ENCODE measurements at places on chromosomes 2 and 18.

- no peak for DNase-seq
Measured at GRCh38 chr2:56117764-56118163, 66.0 kb upstream of the CCDC85A start.

DNA sequence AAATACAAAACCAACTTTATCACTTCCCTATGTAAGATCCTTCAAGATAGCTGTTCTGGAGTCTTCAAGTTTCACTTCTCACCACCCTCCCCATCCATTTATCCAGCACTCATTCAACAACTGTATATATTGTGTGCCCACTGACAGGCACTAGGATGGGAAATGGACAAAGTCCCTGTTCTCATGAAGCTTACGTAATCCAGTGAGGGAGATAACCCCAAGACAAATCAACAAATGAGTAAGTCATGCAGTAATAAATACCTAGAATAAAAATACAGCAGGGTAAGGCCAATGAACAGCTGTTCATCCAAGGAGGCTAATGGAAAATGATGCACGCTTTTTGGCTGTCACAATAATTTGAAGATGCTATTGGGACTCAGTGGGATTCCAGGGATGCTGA is 133.8 kb downstream of the MEMO1 start:
- no peak for DNase-seq

GRCh38 chr2:230347659-230348305 is 20.8 kb downstream of the SP140L start:
- DNase-seq = no peak

DNA sequence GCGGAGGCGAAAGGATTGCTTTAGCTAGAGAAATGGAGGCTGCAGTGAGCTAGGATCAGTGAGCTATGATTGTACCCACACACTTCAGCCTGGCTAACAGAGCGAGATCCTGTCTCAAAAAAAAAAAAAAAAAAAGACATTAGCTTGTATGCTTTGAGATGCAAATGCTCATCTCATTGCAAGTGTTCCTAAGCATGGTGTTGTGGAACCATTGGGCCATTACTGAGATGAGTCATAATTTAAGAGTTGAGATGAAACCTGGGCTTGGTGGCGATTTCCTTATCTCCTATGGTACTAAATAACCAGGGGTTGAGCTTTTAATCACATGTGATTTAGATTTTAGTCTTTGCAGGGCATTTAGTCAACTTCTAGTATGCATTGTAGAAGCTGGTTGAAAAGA is 2.2 kb downstream of the PLEKHA3 start:
- DNase-seq = no peak

- DNase-seq = no peak
Measured at GRCh38 chr18:36543991-36544725, 246.6 kb downstream of the FHOD3 start.

GRCh38 chr2:155391613-155392130 is 693.2 kb downstream of the KCNJ3 start:
- DNase-seq = peak; percentile 84

DNA sequence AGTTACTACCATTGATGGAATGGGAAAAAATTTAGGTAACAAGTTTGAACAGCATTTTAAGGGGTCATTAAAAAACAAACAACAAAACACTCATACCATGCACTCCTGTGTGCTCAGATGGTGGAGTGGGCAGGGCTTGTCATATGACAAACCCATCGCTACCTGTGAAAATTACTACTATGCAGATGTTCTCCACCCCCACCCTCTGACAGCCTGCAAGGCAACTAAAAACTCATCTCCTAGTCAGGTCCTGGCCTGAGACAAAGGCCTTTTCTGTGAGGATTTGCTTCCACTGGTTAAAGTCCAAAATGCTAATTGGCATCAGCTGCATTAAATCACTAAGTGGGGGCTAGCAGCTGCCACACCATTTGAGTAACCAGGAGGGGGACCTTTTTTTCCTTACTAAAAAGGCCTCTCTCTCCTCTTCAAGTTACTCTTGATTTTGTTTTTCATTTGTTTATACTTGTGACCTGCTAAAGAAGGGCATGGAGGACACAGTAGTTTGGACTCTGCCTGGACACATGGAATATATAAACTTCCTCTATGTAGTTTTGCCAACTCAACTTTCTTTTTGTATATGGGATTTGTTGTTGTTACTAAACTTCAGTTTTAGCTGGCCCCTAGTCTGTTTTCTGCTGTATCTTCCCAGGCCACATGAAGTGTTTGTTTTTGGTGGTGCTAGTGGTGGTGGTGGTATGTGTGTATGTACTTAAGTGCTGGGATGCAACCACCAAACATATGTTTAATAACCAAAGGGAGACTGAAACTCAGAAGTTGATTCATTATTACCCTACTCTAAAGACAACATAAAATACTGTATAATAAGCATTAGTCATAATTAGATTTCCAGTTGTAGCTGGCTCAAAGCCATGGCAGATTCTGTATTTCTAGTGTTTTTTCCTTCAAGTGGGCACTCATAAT is 121.3 kb downstream of the MAP4K4 start:
- no peak for DNase-seq

DNA sequence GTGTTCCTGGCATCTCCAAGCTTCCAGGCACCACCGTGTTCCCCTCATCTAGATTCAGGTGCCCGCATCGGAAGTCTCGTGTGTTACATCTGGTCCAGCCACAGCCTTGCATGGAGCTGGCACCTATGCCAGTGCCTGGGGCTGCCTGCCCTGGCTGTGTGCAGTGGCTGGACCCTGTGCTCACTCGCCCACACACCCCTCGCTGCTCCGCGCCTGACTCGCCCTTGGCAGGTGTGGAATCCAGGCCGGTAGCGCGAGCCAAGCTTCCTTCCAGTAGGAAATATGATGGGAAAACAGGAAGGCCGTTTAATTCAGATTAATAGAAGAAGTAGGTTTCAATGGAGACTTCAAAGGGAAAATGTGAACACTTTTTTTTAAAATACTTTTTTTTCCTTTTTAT is 78.0 kb downstream of the PTPN4 start:
- DNase-seq = no peak

GRCh38 chr2:100625717-100626116 is 62.9 kb downstream of the PDCL3 start:
- no peak for DNase-seq

- no peak for DNase-seq
Measured at GRCh38 chr2:189086710-189087109, 92.9 kb downstream of the COL5A2 start.

GRCh38 chr18:35514752-35515459 is 17.1 kb upstream of the INO80C start:
- no peak for DNase-seq

GRCh38 chr2:168039881-168040280 is 207.5 kb downstream of the STK39 start:
- no peak for DNase-seq

- DNase-seq = no peak
Measured at GRCh38 chr2:204046145-204046544, 109.6 kb downstream of the ICOS start.

GRCh38 chr2:20516291-20516645 is 69.4 kb downstream of the RHOB start:
- DNase-seq = no peak

DNA sequence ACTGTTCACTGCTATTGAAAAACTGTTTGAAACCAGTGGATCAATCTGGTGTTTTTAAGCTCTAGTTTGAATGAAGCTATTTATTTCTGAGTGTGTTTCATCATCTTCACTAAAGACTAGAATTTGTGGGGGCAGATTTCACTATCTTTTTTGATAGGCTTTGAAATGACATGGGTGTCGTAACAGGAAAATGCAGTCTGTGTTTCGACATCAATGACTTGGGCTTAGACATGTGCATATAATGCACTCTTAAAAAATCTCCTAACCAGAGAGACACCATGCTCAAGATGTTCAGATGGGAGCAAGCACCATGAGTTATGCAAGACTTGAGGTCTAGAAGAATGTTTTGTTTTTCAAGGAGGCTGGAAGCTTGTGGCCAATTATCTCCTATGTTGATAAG is 221.6 kb downstream of the GPD2 start:
- DNase-seq = no peak

GRCh38 chr2:152560166-152560565 is 157.1 kb downstream of the PRPF40A start:
- no peak for DNase-seq

- peak; percentile 73 for DNase-seq
Measured at GRCh38 chr2:64625299-64626145, 28.2 kb downstream of the SERTAD2 start.

DNA sequence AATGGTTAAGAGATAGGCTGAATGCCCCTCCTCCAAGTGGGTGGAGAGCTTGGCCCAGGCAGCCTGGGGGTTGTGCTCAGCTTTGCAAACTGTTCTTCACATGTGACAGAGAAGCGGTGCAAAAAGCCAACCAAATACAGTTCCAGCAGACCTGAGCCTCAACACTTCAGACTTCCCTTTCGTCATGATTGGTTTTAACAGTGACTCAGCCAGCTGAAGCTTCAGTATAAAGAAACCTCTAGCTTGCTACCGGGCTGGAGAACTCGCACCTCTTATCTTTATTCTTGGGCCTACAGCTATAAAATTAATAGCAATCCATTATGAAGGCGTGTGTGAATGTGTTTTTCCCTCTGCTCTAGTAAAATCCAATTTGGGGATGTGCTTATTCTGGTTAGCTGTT is 20.0 kb downstream of the SETBP1 start:
- DNase-seq = peak; percentile 89

DNA sequence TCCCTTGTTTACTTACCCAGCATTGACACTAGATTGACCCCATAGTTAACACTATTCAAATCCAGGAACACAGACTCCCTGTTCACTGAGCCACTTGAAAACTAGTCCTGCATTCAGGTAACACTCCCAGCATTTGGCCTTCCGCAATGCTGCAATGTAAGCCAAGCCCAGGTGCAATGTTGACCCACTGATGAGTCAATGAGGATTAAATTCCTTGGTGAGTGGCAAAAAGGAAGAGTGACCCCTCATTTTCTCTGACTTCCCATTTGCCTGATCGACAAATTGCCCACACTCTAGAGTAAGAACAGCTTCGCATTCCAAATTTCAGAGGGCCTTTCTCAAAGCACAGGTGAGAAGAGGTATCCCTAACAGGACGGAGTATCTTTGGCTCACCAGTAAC is 251.9 kb downstream of the FBXO15 start:
- no peak for DNase-seq

- DNase-seq = no peak
Measured at GRCh38 chr2:26616706-26617587, 24.2 kb downstream of the CIB4 start.

DNA sequence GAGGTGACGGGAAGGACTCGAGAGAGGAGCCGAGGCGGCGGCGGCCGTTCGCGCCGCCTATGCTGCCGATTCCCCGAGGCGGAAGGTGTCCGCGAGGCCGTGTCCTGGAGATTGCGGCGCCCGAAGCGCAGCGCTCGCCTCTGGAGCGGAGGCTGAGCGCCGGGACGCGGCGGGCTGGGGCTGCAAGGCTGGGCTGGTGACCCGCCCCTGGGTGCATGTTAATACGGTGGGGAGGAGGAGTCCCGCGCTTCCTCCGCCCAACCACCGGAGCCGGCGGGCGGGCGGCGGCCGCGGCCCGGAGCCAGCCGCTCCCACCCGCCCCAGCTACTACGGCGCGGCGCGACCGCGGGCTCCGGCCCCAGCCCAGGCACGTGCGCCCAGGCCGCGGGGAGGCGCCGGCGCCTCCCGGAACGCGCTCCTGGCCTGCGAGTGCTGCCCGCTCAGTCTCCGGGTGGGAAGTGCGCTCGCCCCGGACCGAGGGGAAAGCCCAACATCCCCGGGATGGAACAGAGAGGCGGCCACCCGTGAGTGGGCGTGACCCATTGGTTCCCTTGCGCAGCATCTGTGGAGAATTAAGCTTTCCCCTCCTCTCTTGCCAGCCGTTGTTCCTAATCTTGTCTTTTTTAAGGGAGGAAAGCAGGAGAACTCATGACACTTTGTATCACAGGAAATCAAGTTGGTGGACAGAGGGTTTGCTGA is at the start of gene DLGAP1:
Gene DLGAP1, minus strand, starts transcription at position 195 of the 699 bp plus-strand sequence.
- DNase-seq = peak; percentile 50

DNA sequence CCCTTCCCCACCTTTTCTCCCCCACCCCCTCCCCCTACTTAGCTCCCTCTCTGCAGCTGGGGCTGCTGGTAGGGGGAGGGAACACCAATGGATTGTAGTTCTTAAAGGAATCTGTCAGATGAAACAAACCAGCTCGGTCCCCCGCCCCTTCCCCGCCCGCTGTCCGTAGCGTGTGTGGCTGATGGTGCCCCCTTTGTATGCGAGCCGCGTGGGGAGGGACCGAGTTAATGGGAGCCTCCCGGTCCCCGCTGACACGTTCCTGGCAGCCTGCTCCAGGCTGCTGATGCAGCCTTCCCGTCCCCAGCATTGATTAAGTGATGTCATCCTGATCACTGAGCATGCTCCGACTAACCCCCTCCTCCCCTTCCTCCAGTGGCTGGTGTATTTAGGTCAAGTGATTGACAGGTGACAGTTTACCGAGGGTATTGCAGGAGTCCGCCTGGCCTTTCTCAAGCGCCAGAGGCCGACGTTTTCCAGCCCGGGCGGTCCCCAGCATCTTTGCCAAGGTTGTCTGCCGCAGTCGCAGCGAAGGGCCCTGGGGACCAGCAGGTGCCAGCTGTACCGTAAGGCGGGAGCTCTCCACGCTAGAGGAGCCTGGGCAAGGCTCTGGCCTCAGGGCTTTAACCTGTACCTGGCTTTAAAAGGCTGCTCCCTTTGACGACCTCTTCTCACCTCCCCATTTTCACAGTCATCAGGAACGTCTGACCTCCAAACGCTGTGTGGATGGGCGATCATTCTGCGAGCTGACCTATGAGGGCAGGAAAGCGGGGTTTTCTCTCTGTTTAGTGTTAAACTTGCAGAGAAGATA is 1.8 kb downstream of the KIF5C start:
- peak; percentile 31 for DNase-seq

- DNase-seq = no peak
Measured at GRCh38 chr2:98137196-98137595, 50.2 kb downstream of the VWA3B start.

DNA sequence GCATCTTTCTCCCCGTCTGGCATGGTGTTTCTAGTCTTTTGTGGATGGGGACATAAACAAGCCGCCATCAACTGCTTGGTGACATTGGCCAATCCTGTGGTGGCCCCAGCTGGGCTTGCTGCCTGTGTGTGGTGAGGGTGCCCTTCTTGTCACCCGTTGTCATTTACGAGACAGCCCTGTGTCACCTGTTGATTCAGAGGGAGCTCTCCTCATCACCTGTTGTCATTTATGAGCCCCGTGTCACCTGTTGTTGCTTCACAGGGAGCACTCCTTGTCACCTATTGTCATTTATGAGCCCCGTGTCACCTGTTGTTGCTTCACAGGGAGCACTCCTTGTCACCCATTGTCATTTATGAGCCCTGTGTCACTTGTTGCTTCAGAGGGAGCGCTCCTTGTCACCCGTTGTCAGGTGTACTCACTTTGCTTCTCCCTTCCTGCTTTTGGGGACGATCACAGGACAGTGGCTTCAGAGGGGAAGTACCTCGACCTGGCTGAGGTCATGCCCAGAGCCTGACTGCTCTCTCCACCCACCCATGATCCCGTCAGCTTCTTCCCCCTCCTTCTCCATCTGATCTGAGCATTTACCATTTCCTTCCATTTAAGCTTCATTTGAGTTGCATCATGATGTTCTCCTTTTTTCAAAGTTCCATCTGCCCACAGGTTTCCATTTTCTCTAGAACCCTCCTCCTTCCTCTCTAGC is 29.1 kb downstream of the HPCAL1 start:
- peak; percentile 95 for DNase-seq

GRCh38 chr2:157367704-157368103 is 42.1 kb upstream of the ERMN start:
- DNase-seq = no peak
